CD4-positive, alpha-beta T cell treated with Interleukin-17A for 4 hours (primary cell): ENCODE measurements at places on chromosomes 4 and X.
A peak's percentile ranks its signal among the peaks of the same experiment; 100 is the strongest.

DNA sequence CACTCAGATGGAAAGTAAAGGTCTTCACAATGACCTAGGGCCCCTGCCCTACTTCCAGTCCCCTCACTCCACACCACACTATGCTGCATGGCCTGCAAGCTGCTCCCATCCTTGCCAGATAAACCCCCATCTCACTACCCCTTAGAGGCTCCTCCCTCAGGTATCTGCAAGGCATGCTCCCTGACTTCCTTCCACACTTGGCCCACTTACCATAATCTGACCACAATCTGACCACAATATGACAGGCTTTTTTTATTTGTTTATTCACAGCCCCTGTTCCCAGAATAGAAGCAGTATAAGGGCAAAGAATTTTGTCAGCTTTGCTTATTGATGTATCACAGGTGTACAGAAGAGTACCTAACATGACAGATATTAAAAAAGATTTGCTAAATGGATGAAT, 124.7 kb downstream of the CAMK2D start:
- DNase-seq, result peak; percentile 24

- DNase-seq, result no peak
Observed at GRCh38 chr4:31458813-31459212, 738.6 kb downstream of the PCDH7 start.

GRCh38 chrX:48835524-48836329, at the start of gene PCSK1N:
TSS of gene PCSK1N (minus strand) at chrX:48835610. CDS start at chrX:48835532, 78 bp downstream.
- DNase-seq, result peak; percentile 65

DNA sequence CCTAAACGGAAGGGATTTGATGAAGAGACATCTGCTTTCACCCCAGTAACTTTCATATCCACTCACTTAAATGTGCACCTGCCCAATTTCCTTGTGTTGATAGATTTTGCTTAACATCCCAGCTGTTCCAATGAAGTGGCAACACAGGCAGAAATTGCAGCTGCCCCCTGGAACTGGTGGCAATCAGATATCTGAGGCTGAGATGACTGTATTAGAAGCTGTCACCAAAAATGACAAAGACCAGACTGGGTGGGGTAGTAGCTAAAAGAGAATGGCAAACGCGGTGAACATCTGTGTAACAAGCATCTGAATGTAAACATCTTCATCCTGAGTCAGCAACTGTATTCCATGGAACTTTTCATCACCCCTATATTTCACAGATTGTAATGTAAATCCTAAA, 17.1 kb downstream of the GABRA2 start:
- no peak for DNase-seq

- DNase-seq, result peak; percentile 75
Observed at GRCh38 chr4:80072228-80072743, 743 bp downstream of the ANTXR2 start.

DNA sequence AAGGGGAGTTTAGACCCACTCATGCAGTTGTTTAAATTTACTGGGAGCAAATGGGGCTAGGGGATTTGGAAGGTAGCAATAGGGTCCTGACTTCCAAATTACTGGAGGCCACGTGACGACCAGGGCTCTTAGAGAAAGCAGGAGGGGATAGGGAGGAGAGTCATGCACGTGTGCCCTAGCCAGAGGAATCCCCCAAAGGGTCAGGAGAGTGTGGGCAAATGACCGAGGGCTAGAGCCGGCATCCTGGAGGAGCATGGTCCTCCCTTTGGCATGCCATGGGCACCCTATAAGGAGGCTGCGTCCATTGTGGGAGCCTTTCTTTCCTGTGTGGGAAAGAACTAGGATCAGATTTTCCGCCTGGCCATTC, 25.5 kb upstream of the GPC4 start:
- DNase-seq, result no peak

DNA sequence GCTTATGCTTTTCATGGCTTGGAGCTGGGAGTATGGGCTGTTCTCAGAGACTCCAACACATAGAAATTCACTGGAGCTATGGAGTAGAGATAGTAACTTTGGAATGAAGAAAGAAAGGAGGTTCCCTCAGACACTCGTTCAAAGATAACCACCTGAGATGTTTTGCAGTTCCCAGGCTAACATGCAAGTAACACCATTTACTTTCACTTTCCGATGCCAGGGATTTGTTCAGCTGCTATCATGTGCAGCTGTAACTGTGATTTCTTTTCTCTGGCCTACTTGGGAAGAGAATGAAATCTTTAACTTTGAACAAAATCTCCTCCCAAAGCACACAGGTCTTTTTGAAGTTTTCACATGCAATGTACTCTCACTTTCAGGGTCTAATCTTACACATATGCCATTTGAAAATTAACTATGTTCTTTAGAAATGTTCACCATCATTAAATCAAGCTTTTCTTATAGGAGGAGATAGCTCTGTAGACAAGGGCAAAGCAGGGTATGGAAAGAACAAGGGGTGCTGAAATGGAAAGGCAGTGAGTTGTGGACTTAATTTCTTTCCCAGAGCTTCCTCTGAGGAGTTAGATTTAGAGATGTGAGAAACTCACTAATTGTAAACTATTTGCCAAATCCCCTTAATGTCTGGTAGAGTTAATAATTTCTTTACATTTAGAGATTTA, 514.3 kb downstream of the PDHA2 start:
- no peak for DNase-seq

DNA sequence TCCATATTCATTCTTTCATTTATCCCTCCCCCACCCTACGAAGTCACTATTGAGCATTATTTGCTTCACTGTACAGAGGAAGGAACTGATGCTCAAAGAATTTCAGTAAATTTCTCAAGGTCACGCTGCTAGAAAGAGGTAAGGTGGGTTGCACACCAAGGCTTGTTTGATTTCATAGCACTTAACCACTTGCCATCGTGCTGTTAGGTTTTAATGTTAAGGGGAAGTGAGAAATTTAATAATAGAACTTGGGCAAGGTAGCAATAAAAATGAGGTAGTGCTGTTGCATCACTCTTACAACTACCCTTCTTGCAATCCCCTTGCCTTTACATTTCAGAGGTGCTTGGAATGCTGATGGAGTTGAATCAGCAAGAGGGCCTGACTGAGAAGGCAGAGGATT, 343.1 kb downstream of the MID1IP1 start:
- no peak for DNase-seq

- no peak for DNase-seq
Observed at GRCh38 chr4:22179124-22179874, 230.7 kb upstream of the KCNIP4 start.
